ENCODE measurements at places on chromosomes 5 and 9. TPM values are rescaled to one million over a fixed set of nuclear protein-coding genes. Genes with fewer than 3 reads are reported as not detected.
A peak's percentile ranks its signal among the peaks of the same experiment; 100 is the strongest.

DNA sequence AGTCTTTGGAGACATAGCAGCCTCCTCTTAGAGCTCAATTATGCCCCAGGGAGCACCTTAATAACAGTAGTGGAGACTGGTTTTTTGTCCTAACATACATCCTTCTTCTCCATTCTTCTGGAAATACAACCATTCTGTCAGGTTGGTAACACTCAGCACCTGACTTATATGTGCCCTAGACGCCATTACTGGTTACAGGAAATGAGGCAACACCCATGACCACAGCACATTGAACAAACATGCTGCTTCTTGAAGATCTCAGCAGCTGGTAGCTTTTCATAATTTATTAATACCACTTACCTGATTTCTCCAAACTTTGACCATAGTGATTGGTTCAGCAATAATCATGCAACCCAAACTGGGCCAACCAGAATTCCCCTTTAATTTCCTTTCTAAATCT is 25.1 kb upstream of the TRPM3 start:
- no peak for DNase-seq

DNA sequence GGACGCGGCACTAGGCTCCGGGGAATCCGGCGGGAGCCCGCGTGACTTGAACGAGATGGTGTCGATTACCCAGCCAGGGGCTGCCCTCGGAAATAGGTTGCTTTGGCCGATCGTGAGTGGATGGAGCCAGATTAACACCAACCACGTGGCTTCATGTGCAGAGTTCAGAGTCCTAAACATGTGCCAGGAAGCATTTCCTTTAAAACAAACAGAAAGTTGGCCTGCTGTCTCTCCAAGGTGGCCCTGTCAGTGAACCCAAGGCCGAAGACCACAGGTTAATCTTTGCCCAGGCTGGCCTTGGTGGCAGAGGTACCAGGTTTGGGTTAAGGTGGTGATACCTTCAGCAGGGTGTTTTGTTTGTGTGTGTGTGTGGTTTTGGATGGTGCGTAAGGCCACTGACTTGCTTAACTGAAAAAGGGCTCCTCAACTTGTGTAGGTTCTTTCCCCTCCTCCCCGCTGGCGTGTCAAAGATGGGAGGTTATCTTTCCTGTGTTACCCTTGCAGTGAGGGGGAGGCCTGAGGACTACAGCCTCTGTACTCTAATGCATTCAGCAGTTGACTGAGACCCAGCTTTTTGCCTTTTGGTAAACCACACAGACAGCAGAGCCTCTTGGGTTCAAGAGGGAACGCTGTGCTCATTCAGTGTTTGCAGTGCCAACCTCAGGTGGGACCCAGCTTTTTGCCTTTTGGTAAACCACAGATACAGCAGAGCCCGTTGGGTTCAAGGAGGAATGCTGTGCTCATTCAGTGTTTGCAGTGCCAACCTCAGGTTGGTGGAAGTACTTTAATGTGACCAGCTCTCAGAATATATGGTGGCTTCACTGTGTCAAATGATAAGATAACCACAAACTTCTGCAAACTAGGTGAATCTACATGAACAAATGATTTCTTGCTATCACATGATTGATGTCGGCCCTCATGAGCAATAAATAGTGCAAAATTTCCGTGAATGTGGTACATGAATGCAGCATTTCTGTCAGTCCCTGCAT is 1.4 kb downstream of the IQGAP2 start:
- DNase-seq, result no peak

The ARHGEF28 gene
- 3.5 TPM for polyA plus RNA-seq

The LCN10 gene
- not detected for polyA plus RNA-seq

The BHMT2 gene
- polyA plus RNA-seq, result not detected

DNA sequence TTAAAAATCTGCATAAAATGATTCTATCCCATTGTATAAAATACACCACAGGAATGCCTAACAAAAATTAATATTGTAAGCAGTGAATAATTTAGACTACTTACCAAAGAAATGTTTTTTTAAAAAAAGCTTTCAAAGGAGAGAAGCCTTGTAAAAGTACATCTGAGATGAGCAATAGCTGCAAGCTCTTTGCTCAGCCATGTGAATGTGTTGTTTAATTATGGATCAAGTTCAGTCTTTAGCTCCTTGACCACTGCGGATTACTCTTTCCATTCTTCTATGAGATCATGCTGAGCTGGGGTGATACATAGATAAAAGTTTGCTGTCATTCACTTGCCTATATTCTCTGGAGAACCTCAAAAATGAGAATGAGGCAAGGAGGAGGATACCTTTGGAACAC is 782.4 kb upstream of the ZNF608 start:
- DNase-seq, result no peak

The ADAMTSL2 gene
- 1.5 TPM for polyA plus RNA-seq

The PCDHA11 gene
- 2.5 TPM for polyA plus RNA-seq

DNA sequence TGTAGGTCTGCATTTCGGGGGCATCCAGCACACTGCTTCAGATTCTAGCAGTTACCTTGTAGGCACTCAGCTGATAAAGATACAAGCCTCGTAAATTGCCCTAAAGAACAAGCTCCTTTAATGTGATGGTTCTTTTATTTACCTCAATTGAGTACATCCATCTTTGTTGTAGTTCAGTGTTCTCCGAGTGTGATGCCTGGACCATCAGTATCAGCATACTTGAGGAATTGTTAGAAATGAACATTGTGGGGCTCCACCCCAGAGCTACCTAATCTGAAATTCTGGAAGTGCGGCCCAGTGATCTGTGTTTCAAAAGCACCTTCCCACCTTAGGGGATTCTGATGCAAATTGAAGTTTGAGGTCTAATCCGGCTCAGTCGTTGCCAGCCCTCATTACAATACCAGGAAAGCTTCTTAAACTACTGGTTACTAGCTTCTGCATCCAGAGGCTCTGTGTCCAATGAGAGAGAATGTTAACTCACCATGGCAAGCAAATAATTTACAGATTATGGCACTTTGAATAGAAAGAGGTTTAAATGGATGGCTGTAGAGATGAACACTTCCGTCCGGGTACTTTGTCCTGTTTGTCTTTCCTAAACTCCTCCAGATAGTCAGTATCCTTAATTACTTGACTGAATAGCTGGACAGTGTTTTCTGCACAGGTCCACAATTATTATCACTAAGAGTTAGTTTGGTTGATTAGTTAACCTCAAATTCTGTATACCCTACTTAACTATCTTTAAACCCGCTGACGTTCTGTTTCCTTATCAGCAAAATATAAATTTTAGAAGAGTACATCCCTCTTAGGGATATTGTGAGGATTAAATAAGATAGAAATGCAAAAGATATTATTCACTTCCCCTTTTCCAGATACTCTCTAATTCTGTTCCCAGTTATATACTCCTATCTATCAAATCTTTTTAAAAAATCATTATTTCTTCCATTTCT is 47.9 kb downstream of the RAI14 start:
- DNase-seq, result no peak

GRCh38 chr9:108235609-108236008 is 620.2 kb downstream of the ACTL7B start:
- no peak for DNase-seq

GRCh38 chr9:99389087-99390033 is 167.3 kb downstream of the SEC61B start:
- DNase-seq, result no peak

DNA sequence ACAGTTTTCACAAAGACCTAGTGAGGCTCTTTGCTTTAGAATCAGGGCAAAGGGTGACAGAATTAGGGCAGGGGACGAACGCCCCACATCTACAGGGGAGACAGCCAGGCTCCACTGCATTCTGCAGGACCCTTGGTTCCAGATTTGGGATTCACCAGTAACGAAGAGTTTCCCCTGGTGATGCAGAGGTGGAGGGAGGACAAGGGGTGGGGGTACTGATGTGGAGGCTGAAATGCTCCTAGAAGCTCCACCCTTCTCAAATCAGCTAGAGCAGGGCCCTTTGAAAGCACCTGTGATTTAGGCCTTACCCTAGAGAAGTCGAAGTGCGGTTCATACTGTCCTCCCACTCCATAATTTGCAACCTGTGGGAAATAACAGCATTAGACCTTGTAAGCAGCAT is 29.1 kb downstream of the P4HA2 start:
- no peak for DNase-seq

The CER1 gene
- not detected for polyA plus RNA-seq

The SLC4A9 gene
- 0.53 TPM for polyA plus RNA-seq

GRCh38 chr5:93107141-93107540 is 473.9 kb downstream of the NR2F1-AS1 start:
- no peak for DNase-seq

The GBGT1 gene
- polyA plus RNA-seq, result 4.0 TPM

The COL15A1 gene
- 97.6 TPM for polyA plus RNA-seq

DNA sequence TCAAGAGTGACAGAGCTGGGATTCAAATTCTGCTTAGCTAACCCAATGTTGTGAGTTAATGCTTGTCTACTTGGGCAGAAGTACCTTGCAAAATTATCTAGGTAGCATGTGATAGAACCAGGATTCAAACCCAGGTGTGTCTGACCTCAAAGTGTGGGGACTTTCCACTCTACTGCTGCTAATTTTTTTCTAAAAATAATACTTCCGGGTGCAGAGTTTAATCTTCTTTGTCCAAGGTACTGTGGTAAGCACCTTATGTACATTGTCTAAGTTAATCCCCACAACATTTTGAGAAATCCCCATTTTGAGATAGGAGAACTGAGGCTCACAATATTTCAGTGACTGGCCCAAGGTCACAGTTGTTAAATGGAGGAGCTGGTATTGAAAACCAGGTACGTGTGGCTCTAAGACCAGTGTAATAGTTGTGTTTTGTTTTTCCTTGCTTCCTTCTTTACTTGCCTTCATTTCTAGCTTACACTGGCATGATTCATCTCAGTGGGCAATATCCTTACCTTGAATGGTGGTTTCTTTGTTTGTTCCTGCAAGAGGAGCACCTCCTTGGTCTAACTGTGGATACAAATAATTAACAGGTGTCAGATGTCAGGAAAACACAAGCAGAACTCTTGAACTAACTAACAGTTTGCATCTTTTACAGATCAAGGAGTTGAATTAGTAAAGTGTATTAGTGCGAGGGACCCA is 7.5 kb downstream of the ALDOB start:
- no peak for DNase-seq

The CDC20B gene
- polyA plus RNA-seq, result 0.12 TPM

GRCh38 chr5:175638305-175638704 is 19.6 kb upstream of the HRH2 start:
- no peak for DNase-seq

- DNase-seq, result no peak
These were observed 36.2 kb downstream of the SLC36A1 start for GRCh38 chr5:151483647-151484046.

DNA sequence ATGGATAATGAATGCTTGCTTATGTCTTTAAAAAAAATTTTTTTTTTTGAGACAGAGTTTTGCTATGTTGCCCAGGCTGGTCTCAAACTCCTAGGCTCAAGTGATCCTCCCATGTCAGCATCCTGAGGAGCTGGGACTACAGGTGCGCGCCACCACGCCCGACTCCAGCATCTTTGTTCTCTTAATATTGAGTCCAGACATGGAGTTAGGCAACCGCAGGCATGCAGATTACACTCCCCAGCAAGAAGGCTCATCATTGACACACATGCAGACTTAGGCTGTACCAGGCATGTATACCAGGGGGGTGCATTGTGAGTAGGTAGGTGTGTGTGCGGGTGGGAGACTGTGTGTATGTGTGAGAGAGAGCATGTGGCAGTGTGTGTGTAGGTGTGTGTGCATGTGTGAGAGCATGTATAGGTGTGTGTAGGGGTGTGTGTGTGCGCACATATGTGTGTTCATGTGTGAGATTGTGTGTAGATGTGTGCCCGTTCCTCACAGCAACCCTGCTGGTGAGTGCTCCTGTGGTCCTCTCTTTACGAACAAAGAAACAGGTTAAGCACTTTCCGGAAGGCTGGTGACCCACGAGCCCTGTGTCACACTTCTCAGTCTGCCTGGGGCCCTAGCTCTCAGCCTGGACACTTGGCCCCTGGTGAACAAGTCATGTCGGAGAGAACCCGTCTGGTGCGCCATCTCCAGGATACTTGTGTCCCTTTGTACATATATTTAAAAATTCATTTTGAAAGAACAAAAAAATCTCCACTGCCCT is 6.2 kb downstream of the OBP2B start:
- no peak for DNase-seq

The IL13 gene
- polyA plus RNA-seq, result not detected

The PLPP7 gene
- 0.92 TPM for polyA plus RNA-seq

- DNase-seq, result peak; percentile 93
These were observed 191.6 kb upstream of the MSX2 start for GRCh38 chr5:174532455-174533453.

The ANKRD18A gene
- polyA plus RNA-seq, result 0.36 TPM

GRCh38 chr5:167710444-167711073 is 580.9 kb upstream of the WWC1 start:
- DNase-seq, result no peak

GRCh38 chr9:95731876-95732275 is 143.6 kb upstream of the ERCC6L2 start:
- no peak for DNase-seq

- no peak for DNase-seq
These were observed 221.4 kb downstream of the SEMA5A start for GRCh38 chr5:9324348-9325077.

GRCh38 chr9:1285526-1285925 is 235.4 kb downstream of the DMRT2 start:
- DNase-seq, result no peak

GRCh38 chr9:129163753-129164152 is 14.3 kb downstream of the IER5L start:
- DNase-seq, result no peak

The DIPK1B gene
- polyA plus RNA-seq, result 39.4 TPM

DNA sequence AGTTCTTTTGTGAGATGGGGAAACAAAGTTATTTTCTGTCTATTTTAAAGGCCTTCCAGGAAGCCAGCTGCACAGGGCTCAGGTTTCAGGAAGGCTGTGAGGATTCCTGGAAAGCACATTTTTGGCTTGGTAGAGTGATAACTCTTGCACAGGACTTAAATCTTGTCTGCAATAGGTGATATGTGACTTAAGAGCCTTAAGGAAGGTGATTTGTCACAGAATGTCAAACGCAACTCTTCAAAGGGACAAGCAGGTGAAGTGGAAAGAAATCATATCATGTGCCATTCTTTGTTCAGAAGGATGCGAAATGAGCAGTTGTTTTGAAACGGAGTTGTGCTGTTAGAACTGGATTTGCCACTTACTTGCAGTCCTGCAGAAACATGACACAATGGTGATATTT is 459.3 kb downstream of the MAT2B start:
- DNase-seq, result no peak

DNA sequence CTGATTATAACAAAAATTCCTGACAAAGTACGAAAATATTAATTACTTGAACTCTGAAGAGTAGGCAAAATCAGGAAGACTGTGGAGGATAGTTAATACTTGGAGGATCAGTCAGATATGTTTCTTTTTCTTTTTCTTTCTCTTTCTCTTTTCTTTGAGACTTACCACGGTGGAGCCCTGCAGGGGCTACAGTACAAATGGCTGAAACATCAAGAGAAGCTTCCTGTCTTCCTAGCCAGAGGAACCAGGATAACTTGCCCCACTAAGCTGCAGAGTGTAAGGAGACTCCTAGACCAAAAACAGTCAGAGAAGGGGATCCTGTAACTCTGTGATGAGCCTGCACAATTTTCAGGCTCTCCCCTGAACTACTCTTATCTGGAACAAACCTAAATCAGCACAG is 324.6 kb upstream of the TYRP1 start:
- no peak for DNase-seq

The PHF24 gene
- 0.11 TPM for polyA plus RNA-seq

Measured in hepatocyte (in vitro differentiated cells).